EH (cell line): ENCODE measurements at places on chromosomes 6 and 20.

DNA sequence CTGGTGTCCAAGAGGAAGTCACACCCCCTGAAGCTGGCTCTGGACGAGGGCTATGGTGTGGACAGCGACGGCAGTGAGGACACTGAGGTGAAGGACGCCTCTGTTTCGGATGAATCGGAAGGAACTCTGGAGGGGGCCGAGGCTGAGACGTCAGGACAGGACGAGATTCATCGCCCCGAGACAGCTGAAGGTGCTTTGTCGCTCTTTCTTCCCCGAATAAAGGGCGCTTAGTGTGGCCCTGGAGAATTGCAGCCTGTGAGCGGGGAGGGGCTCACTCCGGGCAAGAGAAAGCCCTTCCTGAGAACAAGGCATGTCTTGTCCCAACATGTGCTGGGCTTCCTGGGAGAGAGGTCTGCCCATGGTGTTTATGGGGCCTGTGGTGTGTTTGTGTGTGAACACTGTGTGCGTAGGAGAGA is 41.4 kb downstream of the MYT1 start:
- no peak for DNase-seq

- no peak for DNase-seq
Observed at GRCh38 chr6:138923561-138923960, 64.5 kb downstream of the REPS1 start.

- peak; percentile 20 for DNase-seq
Observed at GRCh38 chr6:7841781-7842468, 68.7 kb downstream of the TXNDC5 start.

GRCh38 chr6:30541515-30542403 is 14.5 kb downstream of the GNL1 start:
- peak; percentile 80 for DNase-seq

DNA sequence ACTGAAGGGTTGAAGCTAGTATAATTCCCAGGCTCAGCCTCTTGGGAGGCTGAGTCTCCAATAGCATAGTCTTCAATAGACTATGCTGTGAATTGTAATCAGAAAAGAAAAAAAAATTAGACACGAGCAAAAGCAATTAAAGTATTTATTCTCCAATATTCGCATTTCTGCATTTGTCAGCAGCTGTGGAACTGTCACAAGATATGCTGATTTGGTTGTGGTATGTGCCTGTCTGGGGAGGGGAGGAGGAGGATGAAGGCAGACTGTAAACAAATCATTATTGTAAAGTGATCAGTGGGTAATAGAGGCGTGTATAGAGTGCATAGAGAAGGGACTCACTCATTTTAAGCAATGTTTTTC is 10.1 kb upstream of the BICRAL start:
- DNase-seq = no peak

GRCh38 chr20:5535125-5535756 is 215.0 kb upstream of the SHLD1 start:
- DNase-seq = peak; percentile 77

DNA sequence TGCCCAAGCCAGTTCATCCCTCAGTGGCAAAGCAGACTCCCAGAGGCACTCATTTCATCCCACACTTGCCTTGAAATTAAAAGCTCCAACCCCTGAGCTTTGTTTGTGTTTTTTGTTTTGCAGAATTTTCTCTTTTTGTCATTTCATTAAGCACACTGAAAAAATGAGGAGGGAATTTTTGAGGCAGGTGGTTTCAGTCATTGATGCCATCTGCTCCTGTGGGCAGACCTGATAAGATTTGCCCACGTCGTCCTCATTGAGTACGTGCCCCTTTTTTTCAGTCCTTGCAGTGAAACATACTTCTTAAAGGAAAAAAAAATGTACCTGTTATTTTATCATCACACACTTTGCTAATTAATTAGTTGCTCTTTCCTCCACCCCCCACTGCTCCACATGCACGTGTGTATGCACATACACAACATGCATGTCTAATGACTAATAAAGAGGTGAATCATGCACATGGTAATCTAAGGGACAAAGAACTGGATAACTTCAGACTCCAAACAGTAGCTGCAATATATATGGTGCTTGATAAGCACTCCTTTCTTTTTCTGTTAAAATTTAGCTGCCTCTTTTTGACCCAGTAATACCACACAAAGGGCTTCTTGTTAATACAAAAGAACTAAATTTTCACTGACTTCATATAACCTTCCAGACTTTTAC is 102.1 kb upstream of the TMEM181 start:
- peak; percentile 43 for DNase-seq

GRCh38 chr6:170473301-170473717 is 79.8 kb downstream of the PSMB1 start:
- DNase-seq = no peak

- no peak for DNase-seq
Observed at GRCh38 chr6:88493717-88494116, 327.6 kb upstream of the CNR1 start.
